ENCODE measurements at places on chromosomes 4 and X.

DNA sequence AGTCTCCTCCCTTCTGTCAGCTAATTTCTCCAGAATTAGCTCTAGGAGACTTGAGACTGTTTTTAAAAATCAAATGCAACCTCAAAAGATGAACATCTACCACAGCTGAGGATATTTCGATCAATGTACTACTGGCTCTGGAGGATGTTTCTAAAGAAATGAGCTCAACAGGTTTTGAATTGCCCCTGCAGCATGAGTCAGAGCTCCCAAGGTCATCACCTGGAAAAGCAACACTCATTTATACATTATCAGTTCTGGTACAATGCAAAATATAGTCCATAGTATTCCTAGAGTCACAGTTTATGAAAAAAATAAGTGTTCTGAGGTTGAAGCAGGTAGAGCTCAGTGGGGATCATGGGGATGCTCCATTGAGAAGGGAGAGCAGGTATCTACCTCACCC is 50.8 kb upstream of the MCF2 start:
- DNase-seq: no peak

GRCh38 chr4:76989391-76990061 is 40.0 kb downstream of the SEPTIN11 start:
- peak; percentile 84 for DNase-seq

DNA sequence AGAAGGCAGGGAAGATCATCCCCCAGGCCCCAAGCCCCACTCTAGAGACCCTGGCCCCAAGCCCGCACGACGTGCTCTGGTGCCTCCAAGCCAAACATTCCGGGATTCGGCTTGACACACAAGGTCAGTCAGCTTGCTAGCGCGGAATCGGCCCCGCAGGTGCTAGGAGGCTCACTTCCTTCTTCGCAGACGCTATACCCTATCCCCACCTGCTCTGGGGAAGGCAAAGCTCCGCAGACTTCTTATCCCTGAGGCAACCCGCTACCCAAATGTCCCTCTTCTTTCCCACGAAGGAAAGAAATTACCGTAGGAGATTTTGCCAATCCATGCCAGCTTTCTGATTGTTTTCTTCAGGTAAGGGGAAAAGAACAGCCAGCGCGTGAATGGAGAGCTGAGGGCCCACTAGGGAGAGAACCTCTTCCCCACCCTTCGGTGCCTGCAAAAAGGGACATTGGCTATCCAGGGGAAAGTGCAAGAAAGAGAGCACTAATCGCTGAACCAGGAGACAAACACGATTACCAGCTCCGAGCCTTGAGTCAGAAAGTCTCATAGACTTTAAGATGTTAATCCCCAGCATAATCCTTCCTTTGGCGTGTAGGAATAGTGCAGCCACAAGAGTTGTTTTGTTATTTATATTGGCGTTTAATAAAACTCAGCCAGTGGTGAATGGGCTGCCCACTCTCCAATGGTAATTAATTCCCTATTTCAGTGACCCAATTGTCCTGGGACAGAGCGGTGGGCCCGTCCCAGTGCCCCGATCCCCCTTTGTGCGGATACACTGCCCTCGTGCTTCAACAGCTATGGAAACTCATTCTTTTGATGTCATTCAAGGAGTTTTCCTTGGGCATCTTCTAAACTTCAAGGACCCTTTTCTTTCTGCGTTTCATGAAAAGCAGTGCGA is 5.4 kb upstream of the NEUROG2 start:
- DNase-seq: no peak

GRCh38 chr4:109977854-109978501 is 65.3 kb downstream of the EGF start:
- no peak for DNase-seq

GRCh38 chr4:185512516-185512915 is 22.8 kb downstream of the PDLIM3 start:
- no peak for DNase-seq

DNA sequence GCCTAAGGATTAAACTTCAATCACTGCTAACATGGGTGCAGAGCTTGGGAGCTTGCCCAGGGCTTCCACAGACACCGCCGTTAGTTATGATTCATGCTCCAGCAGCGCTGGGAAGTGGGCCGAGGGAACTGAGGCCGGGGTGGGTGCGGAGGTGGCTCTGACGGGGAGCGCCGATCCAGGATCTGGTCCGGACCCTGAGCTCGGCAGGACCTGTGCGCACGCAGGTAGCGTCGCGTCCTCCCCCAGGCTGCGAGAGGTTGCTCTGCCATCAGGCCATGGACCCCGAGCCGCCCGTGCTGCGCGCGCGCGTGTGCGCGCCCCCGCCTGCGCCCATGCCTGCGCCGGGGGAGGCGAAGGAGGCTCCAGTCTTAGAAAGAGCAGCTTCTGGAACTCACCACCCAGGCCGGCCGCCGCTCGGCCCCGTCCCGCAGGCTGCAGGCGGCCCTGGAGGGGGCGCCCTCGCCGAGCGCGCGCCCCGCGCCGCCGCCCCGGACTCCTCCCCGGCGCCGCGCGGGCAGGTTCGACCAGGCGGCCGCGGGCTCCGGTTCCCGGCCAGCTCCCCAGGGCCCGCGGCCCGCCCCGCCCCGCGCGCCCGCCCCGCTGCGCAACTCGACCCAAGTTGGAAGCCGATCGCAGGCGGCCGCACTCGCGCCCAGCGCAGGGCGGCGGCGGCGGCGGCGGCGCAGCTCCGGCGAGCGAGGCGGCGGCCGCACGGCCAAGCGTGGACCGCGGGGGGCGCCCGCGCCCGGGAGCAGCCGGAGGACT is 732 bp upstream of the ADRA2C start:
- no peak for DNase-seq

DNA sequence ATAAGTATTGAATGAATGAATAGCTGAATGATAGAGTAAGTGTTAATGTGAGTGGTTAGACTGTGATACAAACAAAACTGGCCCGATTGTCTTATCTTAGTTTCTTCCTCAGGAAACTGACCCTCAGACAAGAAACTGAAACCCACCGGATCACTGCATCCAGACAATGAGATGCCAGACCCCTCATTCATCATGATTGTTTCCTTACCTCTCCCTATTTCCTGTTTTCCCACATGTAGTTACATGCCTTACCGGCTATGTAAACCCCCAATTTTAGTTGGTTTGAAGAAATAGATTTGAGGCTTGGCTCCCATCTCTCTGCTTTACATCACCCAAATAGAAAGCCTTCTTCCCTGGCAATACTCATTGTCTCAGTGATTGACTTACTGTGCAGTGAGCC is 218.9 kb upstream of the PPP1R2C start:
- DNase-seq: no peak

All from naive thymus-derived CD4-positive, alpha-beta T cell (primary cell).